Mesenteric fat pad (tissue), 1 donor: ENCODE measurements at places on chromosomes 3 and 15. TPM values are rescaled to one million over a fixed set of nuclear protein-coding genes. Genes with fewer than 3 reads are reported as not detected.

MYO5A gene
- total RNA-seq, result 67.8 TPM

SLCO2A1 gene
- total RNA-seq, result 40.1 TPM

GRCh38 chr3:72597043-72597442, 251.2 kb downstream of the SHQ1 start:
- DNase-seq, result no peak

DNA sequence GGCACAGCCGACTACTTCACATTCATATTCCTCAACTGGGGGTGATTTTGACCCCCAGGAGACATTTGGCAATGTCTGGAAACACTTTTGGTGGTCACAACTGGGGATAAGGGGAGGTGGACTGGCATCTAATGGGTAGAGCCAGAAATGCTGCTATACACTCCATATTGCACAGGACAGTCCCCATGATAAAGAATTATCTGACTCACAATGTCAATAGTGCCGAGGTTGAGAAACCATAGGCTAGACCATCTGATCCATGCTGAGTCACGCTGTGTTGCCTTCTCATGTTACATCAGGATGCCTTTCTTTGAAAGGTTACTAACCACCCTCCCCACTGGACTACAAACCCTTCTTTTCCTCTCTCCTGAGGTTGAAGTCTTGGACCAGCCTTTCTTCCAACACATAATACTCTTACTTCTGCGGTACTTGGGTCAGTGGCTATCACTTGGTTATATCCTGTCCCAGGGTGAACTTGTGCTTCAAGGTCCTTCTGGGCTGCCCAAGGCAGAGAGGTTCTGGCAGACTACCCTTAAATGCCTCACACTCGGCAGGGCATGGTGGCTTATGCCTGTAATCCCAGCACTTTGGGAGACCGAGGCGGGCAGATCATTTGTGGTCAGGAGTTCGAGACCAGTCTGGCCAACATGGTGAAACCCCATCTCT, 68.8 kb downstream of the CTNNB1 start:
- no peak for DNase-seq

SLC12A8 gene
- total RNA-seq, result 2.3 TPM

DNA sequence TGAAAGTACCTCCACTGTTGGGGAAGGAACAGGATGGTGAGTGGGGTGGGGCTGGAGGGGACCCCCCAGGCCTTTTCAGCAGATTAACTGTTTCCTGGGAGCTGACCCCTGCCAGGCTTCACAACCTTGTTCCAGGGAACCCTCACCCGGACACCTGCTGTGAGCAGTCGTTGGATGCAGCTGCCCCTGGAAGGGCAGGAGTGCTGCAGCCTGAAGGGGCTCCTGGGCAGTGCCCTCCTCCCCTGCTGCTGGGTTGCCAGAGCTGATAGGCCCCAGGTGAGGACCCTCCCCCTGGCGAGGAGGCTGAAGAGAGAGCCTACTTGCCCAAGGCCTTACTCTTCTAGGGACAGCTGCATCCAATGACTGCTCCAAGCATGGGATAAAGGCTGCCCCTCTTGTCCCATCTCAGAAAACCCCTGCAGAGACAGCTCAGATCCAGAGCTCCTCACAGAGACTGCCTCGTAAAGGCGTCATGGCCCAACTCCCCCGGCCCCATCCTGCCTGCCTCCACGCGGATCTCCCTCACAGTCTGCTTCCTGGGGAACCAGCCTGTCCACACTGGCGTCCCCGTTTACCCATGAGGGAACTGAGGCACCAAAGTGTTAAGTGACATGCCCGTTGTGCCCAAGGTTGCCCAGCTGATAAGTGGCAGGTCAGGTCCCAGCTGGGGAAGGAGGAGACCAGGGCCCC, 193.4 kb upstream of the LINGO1 start:
- no peak for DNase-seq

DNA sequence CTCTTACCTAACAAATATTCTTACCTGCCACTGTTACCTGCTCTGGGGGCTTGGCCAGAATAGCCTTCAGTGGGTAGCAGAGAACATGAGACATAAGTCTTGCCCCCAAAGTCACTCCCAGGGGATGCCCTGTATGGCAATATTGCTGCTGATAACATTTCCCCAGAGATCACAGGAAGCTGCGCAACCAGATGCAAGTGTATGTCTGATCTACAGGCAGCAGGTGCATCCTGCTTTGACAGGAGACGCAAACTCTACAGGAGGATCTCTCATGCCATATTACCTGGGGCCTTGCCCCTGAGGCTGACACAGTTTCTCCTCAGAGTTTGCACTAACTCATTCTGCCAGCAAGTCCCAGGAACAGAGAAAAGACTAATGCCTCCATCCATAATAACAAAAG, 174.4 kb upstream of the LPP start:
- DNase-seq, result no peak

DNA sequence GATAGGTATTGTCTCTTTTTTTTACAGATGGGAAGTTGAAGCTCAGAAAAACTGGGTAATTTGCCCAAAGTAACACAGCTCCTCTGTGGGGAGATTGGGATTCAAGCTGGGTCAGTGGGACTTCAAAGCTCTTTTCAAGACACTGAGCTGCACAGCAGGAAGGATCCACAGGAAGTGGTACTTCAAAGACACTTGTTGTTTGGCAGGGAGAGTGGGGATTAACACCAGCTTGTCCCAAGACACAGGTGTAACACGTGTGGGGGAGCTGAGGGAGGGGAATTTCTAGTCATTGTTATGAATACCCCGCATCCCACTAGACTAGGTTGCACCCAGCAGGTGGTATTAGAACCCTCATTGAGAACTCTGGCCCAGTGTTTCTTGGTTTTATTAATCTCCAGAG, 116.0 kb downstream of the FOXB1 start:
- no peak for DNase-seq

CPN2 gene
- total RNA-seq, result 0.16 TPM

DNA sequence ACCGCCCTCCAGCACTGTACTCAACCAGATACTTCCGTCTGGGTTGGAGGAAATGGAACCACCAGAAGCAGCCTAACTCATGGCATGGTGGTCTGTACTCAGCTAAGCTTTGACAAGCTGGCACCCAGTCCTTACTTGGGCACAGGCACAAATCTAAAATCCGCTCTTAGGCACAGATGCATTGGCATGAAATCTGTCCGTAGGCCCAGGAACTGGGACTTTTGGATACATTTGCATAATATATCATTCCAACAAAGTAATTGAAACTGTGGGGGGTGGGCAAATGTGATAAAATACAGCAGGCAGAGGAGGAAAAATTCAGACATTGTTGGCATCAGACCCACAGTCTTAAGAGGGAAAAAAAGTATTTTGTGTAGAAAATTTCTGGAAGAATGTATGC, 75.4 kb downstream of the C3orf85 start:
- no peak for DNase-seq

- DNase-seq, result no peak
Measured at GRCh38 chr3:150377601-150378300, 30.3 kb upstream of the TSC22D2 start.

UCN2 gene
- total RNA-seq, result not detected

DNA sequence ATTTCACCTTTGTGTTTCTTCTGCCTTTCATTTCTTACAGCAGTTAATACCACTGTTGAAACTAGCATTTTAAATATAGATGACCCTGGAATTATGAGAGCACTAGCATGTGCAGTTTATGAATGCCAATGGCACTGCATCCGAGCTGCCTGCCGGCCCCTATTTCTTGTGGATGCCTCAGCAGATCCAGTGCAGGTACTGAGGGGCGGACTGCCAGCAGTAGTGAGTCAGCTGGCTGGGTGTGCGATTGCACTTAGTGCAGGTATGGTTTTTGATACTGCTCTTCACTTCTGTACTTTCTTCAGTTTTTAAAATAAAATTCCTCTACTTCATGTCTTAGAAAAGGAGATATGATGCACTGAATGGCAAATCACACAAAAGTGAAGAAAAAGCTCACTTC, 453.0 kb downstream of the DIPK2A start:
- no peak for DNase-seq

- no peak for DNase-seq
Measured at GRCh38 chr3:64806668-64807605, 119.1 kb upstream of the ADAMTS9 start.
